ENCODE measurements at places on chromosomes 2 and 18.
A peak's percentile ranks its signal among the peaks of the same experiment; 100 is the strongest.

DNA sequence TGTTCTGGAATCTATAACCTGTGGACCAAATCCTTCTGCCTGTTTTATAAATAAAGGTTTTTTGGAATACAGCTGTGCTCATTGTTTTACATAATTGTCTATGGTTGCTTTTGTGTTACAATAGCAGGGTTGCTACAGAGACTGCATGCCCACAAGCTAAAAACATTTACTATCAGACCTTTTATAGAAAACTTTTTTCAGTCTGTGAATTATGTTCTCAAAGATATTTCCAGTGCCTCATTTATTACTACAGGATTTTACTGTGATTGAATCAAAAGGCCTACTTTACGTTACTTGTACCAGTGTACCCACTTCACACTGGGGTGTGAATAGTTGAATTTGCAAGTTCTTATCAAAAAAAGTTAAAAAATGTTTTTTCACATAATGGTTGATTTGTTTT is 7.0 kb downstream of the KIAA1328 start:
- DNase-seq = no peak

DNA sequence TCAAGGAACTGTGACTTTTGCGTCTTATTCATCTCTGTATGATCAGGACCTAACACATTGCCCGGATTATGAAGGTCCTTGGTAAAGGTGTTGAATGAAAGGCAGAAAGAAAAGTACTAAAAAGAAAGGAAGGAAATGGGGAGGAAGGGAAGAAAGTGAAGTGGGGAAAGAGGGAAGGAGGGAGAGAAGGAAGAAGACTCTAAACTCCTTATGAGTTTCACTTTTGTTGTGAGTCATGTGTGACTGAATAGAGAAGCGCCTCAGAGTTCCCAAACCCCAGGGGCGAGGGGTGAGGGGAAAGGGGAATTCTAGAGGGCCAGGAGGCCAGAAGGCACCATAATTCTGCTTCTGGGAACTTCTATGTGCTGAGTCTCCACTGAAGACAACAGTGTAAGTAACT is 30.9 kb upstream of the OSBPL6 start:
- no peak for DNase-seq

DNA sequence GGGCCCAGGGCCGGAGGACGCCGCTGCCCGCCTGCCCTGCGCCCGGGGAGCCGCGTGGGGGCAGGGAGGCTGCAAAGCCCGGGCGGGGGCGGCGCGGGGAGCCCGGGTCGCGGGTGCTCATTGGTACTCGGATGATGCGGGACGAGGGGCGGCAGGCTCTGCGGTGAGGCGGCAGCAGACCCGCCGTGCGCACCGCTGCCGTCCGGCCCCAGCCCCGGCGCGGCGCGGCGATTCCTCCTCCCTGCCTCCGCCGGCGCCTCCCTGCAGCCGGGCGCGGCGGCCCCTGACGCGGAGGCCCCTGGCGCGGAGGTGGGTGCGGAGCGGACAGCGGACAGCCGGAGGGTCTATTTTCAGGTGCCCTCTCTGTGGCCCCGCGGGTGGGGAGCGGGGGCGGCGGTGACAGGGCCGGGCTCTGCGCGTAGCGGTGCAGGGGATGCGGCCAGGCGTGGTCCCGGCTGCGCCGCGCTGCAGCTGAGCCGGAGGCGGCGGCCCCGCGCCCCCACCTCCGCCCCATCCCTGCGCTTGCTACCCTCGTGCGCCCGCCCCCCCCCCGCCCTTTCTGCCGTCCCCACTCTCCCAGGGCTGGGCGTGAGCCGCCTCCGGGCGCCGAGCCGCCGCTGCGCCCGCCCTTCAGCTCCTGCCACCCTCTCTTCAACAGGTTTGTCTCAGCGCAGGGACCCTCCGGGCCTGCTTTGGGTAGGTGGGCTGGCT is 640 bp downstream of the SPTBN1 start:
- peak; percentile 37 for DNase-seq

DNA sequence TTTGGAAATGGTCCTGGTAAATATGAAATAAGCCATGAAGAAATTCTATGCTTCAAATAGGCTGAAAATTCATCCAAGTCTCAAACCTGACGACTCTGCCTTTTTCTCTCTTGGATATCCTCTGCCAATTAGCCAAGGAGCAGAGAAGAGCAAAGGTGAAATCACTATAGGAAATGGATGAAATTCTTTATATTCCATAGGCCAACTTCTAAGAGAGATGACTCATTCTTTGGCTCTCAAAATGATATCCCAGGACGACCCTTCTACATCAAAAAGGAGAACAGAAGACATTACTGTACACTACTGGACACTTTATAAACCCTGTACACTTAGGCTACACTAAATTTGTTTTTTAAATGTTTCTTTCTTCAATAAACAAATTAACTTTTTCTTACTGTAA is 22.7 kb downstream of the PDE1A start:
- DNase-seq = peak; percentile 8

DNA sequence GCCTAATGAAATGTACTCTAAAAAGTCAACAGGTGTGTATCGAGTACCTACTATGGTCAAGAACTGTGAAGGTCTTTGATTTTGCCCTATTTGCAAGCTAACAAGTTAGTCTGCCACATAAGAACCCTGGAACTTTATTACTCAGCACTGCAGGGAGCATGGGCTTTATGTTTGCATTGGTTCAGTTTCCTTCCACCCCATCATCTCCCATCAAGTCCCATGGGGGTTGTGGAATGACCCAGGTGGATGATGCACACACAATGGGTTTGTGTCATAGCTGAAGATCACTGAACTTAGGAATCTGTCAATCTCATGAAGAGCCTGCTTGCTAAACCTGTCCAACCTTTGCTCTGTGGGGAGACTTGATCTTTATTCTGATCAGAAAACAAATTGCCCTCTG is 265.5 kb downstream of the RPRM start:
- DNase-seq = no peak

- DNase-seq = no peak
Observed at GRCh38 chr18:48575658-48576456, 37.0 kb downstream of the CTIF start.

- DNase-seq = no peak
Observed at GRCh38 chr2:149029307-149029965, 9.1 kb upstream of the LYPD6B start.

DNA sequence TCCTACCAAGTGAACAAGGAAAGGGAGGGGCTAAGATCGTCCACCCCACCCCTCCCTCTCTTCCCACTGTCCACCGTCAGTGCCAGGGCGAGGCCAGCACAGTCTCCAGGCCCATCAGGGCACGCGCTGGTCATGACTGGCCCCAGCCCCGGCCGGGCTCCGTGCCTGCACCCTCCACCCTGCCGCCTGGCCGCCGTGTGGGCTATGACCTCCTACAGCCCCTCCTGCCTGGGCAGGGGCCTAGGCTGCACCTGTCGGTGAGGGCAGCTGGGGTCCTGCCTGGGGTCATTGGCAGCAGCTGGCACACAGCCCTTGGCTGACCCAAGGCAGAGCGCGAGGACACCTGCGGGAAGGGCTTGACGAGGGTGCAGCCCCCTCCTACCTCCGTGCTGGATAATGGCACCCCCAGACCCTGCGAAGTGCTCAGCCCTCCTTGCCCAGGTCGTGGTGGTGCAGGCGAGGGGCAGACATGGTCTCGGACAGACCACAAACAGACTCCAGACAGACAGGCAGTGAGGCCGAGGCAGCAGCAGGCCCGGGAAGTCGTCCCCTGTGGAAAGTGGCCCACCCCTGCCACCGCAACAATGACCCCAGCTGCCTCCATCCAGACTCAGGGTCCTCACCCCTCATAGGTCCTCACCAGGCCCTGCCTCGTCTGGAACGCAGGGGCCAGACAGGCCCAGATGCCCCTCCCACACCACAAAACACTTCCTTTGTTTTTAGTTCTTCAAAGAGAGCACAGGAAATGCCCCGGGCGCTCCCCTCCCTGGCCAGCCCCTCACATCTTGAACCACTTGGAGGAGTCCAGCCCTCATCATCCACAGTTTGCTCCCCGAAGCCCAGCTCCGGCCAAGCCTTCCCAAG is 43.1 kb upstream of the GPC1 start:
- DNase-seq = no peak

DNA sequence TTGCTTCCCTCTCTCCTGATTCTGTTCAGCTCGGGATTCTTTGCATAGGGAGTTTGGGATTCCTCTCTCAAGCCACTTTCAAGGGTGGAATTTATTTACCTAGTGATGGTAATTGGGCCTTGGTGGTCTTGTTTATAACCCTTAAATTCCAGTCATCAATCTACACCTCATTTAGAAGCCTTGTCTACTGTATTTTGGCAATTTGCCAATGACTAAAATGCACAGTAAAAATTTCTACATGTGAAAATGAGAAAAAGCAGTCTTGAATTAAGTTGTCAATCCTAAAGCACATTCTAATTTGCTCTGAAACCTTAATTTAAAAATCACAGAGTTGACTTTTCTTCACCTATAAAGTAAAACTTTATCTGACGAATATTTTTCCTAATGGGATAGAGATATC is 749.2 kb upstream of the CRIM1 start:
- DNase-seq = no peak

DNA sequence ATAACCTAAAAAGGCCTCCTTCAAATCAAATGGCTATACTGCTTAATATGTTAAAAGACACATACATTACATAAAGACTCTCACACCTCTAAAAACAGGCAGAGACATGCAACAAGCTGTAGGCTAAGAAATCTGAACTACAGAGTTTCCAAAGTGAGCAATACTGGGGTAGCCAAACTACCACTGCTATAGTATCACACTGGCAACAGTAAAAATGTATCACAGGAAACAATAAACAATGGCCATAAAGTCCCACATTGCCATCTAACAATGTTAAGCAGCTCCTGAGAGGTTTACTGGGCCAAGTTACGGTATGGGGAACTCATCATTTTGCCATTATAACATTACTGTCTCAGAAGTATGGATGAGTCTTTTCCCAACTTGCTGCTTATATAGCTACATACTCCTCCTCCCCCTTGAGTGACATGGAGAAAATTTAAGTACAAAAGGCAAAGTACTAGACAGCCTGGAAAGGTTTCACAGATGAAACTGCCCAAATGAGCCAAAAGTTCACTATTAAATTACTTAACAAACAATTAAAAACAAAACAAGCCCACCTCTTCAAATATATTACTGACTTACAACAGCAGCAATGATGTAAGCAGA is 50.3 kb downstream of the SS18 start:
- no peak for DNase-seq

GRCh38 chr18:47882641-47883040 is 47.8 kb downstream of the SMAD2 start:
- DNase-seq = no peak

DNA sequence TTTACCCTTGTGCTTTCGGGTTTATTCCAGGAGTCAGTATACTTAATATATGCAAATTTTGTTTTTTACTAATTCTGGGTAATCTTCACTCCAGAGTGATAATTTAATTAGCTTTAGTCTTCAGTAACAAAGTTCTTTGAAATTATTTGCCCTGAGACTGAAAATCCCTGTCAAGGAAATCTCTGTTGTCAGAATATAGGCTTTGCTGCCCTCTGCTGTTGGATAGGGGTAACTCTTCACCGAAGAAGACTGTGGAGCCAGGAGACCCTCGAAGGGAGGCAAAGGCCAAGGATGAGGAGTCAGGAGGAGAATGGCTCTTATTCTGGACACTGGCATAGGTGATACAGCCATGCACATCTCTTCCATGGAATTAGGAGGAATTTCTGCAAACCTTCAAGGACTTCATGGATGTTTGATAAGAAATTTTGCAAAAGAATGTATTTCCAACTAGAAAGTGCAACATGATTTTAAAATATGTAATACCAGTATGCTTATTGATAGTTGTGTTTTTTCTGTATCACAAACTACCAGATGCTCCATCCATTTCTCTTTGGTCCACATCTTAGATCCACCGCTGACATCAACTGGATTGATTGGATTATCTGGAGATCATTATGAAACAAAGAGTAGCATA is 182.3 kb downstream of the RDH14 start:
- DNase-seq = no peak
